Small intestine (tissue), 16 donors: ENCODE measurements at places on chromosomes 4 and X. TPM values are rescaled to one million over a fixed set of nuclear protein-coding genes. Genes with fewer than 3 reads are reported as not detected.
A peak's percentile ranks its signal among the peaks of the same experiment; 100 is the strongest.

- DNase-seq: no peak
These were observed 174.4 kb downstream of the FHIP1A start for GRCh38 chr4:151583157-151583914.

GRCh38 chr4:91116861-91117260, 989.7 kb downstream of the CCSER1 start:
- peak; percentile 22 for DNase-seq

DNA sequence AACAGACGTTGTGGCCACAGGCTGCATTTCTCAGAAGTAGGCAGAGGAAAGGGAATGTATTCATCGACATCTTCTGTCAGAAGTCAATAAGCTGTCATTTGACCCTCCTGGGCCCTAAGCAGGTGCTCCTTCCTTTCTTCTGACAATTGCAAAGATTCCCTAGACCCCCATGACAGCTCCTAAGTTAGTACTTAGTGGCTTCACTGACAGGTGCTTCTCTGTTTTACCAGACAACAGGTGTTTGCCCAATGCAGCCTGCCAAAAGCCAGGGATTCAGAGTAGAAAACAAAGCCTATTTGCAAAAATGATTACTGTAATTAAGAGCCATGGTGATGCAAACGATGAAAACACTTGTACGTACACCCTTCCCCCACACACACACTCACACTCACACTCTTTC, 7.5 kb upstream of the FGF5 start:
- DNase-seq: no peak

DNA sequence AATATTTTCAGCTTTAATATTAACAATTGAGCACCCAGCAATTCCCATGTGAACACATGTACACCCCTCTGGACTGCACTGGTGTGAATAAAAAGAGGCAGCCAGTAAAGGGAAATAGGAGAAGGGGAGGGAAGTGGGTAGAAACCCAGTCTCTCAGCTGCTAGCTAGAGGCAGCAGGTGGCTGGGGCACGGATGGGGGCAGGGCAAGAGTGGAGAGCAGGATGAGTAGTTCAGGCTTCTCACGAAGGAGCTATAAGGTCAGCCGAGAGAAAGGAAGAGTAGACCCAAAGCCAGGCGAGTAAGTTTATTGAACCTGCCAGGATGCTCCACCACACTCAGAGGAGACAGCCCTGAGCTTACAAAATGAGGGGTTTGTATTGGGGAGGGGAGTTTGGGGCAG, 184.8 kb upstream of the MTMR8 start:
- no peak for DNase-seq

DNA sequence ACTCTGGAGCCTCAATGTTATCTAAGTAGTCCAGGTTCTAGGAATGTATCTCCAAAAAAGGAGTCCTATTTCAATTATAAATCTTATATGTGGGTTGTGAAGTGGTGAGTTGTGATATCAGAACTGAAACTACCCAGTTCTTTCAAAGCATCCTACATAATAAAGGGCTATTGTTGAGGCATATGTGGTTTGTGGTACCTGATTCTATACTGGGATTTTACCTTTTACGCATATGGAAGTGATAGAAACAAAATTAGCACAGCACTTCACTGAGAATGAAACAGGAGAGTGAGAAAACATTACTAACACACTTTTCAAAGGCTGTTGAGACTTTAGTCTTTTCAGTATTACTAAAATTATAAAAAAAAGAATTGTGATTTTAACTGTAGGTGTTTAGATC, 417.7 kb upstream of the GALNT7 start:
- DNase-seq: no peak

- no peak for DNase-seq
These were observed 540.6 kb upstream of the MAGEB18 start for GRCh38 chrX:25597551-25597950.

DNA sequence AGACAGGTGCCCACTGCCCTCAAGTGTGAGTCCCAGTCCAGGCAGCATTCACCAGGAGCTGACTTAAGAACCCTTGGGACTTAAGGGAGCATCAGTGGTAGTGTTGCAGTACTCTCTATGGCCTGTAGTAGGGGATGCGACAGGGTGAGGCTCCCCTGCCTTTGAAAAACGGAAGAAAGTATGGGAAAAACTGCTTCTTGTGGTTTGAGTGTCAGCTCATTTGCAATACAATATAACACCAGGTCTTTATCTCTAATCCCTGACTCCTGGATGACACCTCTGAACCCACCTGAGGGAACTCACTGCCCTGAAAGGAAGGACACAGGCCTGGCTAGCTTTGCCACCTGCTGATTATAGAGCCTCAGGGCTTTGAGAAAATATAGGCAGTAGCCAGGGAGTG, 176.0 kb downstream of the SMARCA1 start:
- DNase-seq: no peak

DNA sequence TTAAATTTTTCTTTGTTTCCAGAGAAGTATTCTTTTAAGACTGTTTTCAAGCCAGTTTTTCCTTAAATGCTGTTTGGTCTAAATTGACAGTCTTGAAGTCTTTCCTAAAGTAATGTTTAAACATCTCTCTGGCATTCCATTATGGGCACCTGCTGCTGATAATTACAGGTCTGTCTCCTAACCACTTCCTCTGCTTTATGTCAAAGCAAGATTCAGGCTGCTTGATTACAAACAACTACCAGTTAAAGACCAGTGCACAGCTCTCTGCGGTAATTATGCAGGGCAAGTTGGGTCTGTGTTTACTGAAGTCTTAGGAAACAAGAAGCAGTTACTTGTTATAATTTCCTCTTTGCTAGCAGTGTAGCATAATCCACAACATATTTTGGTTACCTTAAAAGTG, 17.6 kb downstream of the UNC5C start:
- no peak for DNase-seq

DNA sequence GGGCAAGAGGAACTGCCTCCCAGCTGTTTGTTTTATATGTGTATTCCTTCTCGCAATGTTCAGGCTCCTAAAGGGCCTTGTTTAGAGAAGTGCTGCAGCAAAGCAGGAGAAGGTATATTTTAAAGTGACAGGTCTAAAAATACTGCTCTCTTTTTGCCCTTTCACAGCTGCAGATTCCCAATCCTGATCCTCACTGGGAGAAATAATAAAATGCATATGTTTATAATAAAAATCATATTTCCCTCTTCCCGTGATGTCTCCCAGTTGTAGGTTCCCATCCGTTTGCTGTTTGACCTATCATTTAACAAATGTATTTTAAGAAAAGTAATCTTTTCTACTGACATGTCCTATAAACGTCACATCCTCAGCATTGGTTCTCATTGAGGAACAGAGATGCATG, 62.7 kb upstream of the GPC4 start:
- DNase-seq: no peak

- no peak for DNase-seq
These were observed 220.0 kb downstream of the PCDH18 start for GRCh38 chr4:137312257-137312656.

DNA sequence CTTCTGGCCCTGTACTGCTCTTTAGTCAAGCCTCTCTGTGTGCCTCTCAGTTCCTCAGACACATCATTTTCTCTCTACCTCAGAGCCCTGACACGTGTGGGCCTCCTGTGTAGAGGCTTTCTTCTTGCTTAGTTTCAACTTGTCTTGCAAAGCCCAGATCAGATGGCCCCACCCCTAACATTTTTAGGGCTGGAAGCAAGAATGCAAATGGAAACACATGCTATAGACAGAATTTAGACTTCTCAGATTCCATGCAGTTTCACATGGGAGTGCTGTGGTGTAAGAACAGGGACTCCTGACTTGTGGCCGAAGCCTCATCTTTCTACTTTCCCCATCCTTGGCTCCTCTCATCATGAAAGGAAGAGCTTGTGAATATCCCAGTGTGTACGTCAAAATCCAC, 350.7 kb downstream of the DCHS2 start:
- DNase-seq: no peak

GRCh38 chrX:100681599-100681998, 37.6 kb downstream of the SRPX2 start:
- no peak for DNase-seq

- DNase-seq: peak; percentile 87
These were observed 99.1 kb downstream of the FRYL start for GRCh38 chr4:48680848-48681568.

GRCh38 chrX:136866337-136867095, 14.0 kb downstream of the RBMX start:
- DNase-seq: peak; percentile 20

- no peak for DNase-seq
These were observed 46.1 kb upstream of the TSPAN7 start for GRCh38 chrX:38515291-38515690.

DNA sequence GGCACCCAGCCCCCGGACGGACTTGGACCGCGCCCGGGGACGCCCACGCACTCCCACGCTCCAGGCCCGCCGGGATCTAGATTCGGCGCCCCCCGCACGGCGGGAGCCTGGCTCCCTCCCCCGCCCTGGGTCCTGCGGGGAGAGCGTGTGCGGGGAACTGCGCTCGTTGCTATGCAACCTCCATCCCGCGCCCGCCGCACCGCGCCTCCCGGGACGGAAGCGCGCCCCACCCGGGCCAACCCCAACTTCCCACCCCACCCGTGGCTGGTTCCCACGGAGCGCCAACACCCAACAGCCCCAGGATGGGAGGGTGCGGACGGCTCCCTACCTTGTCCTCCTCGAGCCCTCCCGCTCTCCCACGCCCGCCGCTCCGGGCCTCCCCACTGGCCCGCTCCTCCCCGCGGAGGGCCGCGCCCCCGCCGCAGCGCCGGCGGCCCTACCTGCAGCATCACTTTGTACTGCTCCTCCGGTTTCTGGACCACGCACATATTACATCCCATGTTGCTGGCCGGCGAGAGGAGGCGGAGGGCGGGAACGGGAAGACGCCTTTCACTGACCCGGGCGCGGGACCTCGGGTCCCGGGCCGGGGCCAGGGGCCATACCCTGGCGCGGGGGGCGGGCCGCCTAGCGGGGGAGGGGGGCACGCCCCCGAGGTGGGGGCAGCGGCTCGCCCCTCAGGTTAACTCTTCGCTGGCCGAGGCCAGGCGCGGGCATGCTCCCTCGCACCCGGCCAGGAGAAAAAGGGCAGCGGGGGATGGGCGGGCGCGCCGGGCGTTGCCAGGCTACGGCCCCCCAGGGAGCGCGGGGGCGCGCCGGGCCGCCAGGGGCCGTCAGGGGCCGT, at the start of gene PDZD4:
TSS of gene PDZD4 (minus strand) at position 746 of the 841 bp plus-strand sequence. CDS start at position 500, 246 bp downstream.
- no peak for DNase-seq

GRCh38 chrX:28966331-28966730, 379.1 kb downstream of the IL1RAPL1 start:
- no peak for DNase-seq

DNA sequence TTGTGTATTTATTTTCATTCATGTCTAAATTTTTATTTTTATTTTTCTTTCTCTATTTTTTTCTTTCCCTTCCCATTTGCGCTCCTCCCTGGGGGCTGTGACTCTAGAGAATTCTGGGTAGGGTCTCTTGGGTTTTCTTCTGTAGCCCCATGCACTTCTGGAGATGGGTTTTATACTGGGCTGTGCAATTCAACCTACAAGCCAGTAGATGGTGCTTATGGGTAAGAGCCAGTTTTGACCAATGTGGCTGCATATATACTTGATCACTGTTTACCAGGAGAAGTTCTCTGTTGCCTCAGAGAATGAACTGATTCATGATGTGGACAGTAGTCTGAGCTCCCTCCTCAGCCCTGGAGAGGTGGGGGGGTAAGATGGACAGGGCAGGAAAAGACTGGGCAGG, 614.6 kb downstream of the PCDH19 start:
- DNase-seq: no peak

The IL2 gene
- 0.21 TPM for polyA plus RNA-seq

The NLGN3 gene
- polyA plus RNA-seq: 0.27 TPM

The DIPK2B gene
- not detected for polyA plus RNA-seq

The FHIP1A gene
- 0.67 TPM for polyA plus RNA-seq

The AP1AR gene
- polyA plus RNA-seq: 26.7 TPM

The HAUS3 gene
- polyA plus RNA-seq: 4.0 TPM
